Stimulated activated CD4-positive, alpha-beta T cell treated with anti-CD3 and anti-CD28 coated beads, Interleukin-2, amount 100 ng/mL, for 24 hours (primary cell): ENCODE measurements at places on chromosomes 6 and 20.

DNA sequence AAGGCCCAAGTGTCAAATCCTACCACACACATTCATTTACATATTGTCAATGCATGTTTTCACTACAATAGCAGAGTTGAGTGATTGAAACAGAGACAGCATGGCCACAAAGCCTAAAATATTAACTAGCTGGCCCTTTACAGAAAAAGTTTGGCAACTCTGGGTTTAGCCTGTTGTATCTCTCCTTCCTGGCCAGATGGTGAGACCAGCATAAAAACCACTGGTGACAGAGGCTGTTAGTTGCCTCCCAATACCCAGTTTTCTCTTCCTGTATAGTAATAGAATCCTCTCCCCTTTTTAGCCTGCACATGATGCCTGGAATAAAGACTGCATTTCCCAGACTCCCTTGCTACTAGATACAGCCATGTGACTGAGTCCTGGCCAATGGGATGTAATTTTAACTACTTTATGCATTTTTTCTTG, 100.0 kb upstream of the TAB2 start:
- DNase-seq: no peak

DNA sequence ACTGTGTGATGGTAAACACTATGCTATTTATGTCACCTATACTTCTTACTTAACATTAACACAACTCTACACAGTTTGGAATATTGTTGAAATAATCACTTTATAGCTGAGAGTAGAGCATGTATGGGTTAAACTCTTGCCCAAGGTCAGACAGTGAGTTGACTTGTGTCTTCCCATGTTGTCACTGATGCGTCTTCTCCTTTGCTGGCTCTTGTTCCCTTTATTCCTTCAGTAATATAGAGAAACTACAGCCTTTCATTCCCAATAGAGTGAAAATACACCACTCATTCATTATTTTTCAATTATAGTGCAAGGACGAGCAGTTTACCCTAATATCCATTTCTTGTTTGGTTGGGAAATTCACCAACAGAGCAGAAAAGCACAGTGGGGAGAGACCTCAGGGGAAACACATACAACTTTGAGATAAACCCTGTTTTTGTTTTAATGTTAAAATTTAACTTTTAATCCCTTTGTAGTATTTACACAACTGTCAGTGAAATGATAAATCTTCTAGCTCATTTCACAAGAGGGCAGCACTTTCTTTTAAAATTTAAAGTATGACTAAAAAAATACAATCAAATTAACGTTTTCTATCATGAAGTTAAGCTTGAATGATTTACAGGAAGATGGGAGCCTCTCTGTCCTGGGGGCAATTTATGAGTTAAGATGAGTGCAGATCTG, 363.0 kb downstream of the UTRN start:
- no peak for DNase-seq

DNA sequence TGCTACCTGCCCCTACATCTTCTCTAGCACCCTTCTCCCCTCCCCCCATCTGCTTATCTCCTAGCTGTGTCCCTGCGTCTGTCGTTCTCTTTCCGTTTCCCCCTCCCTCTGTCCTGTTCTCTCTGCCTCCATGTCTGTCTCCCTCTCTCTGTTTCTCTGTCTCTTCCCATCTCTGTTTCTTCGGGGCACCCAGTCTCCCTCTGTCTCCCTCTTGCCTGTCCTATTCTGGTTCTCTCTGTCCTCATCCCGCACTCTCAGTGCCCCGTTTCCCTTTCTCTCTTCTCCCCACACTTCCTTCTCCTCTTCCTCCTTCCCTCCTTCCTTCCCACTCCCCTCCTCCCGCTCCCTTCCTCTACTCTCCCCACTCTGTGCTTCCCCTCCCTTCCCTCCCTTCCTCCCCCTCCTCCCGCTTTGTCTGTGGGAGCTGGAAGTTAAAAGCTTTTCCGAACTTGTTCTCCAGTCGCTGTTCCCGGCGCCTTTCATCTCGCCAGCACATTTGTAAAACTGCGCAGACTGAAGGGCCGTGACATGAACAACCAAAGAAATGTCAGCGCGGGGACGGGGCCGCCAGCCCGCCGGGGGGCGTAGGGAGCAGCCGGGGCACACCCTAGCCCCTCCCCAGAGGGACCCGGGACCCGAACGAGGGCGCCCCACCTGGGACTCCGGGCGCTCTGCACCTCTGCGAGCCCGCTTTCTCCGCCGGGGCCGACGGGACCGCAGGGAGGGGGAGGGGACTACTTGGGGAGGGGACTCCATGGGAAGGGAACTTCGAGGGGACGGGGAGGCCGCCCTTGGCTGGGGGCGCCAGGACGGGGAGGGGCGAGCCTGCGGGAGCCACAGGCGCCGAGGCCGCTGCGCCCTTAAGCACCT, 4.0 kb upstream of the CDH22 start:
- DNase-seq: peak; percentile 14

DNA sequence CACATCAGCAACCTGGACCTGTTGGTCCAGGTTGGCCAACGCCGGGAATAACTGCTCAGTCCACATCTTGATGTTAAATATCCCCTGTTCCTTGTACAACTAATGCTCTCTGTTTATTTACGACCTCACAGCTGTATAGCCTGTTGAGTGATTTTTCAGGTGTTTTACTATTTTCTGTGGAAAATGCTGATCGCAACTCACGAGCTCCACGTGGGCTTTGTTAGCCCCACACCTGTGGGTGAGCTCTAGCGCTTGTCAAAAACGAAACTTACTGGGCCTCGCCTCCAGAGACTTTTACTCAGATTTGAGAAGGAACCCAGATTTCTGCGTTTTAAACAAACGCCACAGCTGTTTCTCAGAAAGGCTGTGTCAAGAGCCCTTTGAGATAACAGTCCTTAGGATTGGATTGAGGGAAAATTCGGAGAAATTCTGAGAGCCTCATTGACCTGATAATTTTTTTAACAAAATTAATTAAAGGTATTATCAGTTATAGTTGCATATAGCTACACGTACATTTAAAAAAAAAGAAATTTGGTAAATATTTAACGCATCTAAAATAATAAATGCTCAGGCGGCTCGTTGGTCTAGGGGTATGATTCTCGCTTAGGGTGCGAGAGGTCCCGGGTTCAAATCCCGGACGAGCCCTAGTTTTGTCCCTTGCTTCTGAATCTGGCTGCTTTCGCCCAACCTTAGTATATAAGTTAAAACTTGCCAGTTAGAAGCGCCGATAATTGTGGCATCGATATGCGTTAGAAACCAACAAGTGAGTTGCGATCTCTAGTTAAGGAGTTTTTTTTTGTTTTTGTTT, 16.7 kb downstream of the HMGN4 start:
- DNase-seq: peak; percentile 71

- no peak for DNase-seq
Observed at GRCh38 chr20:57768519-57768918, 58.7 kb upstream of the PMEPA1 start.

- no peak for DNase-seq
Observed at GRCh38 chr6:151609146-151609902, 115.5 kb downstream of the CCDC170 start.

DNA sequence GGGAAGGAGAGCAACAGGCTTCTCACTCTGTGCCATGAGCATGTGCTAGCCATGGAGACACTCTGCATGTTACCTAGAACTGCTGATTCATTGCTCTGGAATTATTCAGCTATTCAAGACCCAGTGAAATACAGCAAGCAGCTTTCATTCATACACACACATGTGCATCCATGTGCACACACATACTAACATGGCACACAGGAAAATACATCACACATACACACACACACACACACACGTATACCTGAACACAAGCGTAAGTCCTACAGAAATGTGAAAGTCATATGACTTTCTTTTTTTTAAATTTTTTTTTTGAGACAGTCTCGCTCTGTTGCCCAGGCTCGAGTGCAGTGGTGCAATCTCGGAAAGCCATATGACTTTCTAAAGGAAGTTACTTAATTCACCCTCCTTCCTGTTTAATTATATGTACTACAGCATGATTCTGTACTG, 108.2 kb upstream of the NFATC2 start:
- DNase-seq: no peak

GRCh38 chr6:358432-358831, 33.1 kb upstream of the IRF4 start:
- no peak for DNase-seq

GRCh38 chr6:150887978-150888563, 22.6 kb downstream of the MTHFD1L start:
- DNase-seq: no peak

DNA sequence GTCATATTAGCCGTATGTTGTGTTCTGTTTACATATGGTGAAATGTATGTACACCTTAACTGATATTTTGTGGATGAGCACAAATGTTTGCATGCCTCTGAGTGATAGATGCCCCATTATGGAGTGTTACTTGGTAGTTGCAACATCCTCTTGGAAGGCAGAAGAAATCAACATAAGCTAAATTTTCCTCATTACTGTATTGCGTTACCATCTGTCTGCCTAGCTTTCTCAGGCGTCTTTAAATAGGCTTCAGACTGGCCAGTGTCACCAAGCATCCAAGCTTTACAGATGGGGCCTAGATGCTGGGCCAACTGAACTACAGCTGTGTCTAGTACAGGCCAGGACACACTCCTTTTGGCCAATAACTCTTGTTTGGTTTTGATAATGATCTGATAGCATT, 250.6 kb downstream of the SAMD5 start:
- DNase-seq: no peak

DNA sequence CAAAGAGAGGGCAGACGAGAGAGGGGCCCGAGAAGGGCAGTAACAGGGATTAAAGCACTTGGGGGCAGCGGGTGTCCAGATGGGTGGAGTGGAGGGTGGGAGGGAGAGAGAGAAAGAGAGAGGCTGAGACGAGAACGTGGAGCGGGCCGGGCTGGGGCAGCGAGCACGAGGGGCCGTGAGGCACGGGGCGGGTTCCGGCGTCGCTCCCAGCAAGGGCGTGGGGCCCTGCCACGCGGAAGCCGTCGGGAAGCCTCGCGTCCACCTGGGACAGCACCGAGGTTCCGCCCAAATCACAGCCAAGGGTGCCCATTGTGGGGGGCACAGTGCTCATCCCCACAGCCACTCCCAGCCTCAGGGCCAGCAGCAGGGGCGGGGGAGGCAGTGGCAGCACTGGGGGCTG, 49.8 kb downstream of the KCNQ2 start:
- DNase-seq: no peak

DNA sequence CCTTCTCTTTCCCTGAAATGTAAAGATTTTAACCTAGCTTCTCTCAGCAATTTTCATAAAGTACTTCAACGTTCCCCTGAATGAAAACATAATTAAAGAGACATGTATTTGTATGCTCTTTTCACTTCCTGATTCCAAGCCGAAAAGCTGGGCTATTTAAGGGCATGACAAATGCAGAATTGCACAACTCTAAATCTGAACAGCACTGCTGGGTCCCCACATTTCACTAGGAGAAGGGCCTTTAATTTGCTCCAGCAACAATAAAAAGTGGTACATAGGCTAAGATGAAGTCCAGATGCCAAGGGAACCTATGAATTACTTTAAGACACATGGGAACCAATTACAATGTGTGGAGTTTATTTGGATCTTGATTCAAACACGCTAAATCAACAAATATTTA, 42.0 kb downstream of the IRAK1BP1 start:
- DNase-seq: no peak

DNA sequence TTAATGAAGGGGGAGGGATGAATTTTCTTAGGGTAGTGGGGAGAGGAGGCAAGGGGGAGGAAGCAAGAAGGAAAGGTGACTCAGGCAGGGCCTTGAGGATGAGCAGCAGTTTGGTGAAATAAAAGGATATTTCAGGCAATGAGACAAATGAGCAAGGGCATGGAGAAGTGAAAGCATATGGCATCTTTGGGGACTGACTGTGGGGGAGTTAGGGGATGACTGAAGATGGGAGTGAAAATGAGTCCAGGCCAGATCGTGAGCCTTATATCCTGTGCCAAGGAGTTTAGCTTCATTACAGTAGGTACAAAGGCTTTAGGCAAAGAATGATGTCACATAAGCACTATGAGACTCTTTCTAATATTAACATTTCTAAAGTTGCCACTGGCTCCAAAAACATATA, 51.9 kb downstream of the ILRUN start:
- no peak for DNase-seq

DNA sequence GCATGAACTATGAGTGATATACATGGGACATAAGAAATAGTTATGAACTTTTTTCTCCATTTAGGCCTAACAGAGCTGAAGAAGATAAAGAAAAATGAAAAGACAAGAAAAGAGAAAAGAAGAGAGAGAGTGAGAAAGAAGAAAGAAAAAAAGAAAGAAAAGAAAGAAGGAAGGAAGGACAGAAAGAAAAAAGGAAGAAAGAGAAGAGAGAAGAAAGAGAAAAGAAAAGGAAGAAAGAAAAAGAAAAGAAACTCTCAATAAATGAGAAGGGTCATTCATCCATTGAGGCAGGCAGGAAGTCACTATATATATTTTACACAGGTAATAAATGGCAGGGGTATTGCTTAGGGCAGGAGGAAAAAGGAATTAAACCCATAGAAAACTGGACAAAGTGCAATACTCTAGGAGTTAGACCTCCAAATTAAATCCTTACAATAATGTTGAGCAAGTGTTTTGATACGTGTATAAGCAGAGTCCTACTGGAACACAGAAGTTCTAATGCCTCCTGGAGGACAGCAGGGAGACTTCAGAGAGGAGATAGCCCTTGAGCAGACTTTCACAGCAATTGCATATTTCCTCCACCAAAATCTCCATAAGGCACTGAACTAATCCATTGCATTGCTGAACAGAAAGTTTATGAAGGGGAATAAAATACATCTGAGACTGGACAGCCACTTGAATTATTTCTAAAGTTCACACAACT, 86.4 kb upstream of the TENT5A start:
- DNase-seq: no peak

DNA sequence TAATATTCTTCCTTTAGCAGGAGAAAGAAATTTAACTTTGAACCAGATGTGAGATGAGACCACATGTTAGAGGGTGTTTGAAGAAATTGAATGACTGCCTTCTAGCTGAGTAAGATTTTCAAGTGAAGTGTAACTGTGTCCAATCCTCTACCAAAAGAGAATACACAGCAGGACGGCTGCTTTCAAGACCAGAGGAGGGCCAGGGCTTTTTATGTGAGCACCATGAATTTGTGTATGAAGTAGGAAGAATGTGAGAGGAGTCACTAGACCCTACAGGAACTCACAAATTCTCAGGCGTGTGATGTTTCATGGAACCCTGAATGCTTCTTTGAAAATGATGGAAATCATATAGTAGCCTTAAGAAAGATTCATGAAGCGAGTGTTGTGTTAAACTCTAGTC, 56.8 kb upstream of the SPACA1 start:
- no peak for DNase-seq

DNA sequence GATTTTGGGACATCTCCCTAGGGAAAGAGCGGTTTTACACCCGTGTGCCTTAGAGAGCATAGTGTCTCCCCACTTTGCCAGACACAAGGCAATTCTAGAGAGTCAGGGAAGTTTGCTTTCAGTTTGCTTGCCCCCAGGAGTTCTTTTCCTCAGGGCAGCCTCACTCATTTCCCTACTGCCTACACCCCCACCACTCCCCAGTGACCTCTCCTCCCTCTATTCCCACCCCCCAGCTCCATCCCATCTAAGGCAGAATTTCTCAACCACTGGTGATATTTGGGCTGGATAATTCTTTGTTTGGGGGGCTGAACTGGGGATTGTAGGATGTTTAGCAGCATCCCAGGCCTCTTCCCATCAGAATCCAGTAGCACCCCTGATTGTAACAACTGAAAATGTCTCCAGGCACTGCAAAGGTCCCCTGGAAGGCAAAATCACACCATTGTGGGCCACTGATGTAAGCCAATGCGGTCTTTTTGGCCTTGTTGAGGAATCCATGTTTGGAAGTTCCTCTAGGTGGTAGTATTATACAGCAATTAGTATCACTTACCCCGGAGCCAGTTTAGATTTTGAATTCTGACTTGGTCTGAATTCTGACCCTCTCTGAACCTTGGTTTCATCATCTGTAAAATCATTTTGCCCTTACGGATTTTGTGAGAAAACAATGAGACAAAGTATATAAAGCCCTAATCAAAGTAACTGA, 1.3 kb downstream of the EPPIN start:
- DNase-seq: no peak

GRCh38 chr6:36109092-36109491, 21.2 kb upstream of the MAPK13 start:
- no peak for DNase-seq
